ENCODE measurements at places on chromosomes 16 and 17. TPM values are rescaled to one million over a fixed set of nuclear protein-coding genes. Genes with fewer than 3 reads are reported as not detected.

Gene KRT33B
- total RNA-seq = not detected

Gene PYY
- total RNA-seq = not detected

Gene ALDH3A1
- total RNA-seq = not detected

Gene SULT1A3
- 19.1 TPM for total RNA-seq

Gene TNFSF13
- total RNA-seq = 3.5 TPM

Gene TMC6
- total RNA-seq = 240 TPM

Gene JUP
- total RNA-seq = 1.3 TPM

Gene MYH11
- total RNA-seq = not detected

Gene CRHR1
- not detected for total RNA-seq

Gene NPTX1
- total RNA-seq = 5.2 TPM

Gene KRTAP2-2
- total RNA-seq = not detected

Gene CCR7
- 367 TPM for total RNA-seq

DNA sequence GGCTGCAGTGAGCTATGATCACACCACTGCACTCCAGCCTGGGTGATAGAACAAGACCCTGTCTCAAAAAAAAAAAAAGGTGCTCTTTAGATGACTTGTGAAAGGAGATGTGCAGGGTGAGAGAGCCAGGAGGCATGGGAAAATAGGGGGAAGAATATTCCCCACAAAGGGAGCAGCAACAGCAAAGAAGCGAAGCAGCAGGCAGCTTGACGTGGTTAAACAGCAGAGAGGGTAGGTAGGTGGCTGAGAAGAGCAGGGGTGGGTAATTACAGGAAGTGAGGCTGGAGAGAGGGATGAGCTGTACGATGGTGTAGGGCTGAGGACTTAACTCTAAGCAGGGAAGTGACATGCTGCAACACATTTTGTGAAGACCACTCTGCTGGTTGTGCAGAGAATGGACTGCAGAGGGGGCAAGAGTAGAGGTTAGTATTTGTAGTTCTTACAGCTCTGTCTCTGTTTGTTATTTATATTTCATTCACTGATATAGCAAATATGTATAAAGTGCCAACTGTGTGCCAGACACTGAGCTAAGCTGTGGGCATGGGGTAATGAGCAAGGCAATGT lies 1.6 kb downstream of the HEATR3 start:
- peak; percentile 23 for DNase-seq

- DNase-seq = no peak
Observed at GRCh38 chr16:71426069-71426879, 15.6 kb downstream of the TLE7 start.

- DNase-seq = no peak
Observed at GRCh38 chr16:17017442-17017841, 453.3 kb downstream of the XYLT1 start.

DNA sequence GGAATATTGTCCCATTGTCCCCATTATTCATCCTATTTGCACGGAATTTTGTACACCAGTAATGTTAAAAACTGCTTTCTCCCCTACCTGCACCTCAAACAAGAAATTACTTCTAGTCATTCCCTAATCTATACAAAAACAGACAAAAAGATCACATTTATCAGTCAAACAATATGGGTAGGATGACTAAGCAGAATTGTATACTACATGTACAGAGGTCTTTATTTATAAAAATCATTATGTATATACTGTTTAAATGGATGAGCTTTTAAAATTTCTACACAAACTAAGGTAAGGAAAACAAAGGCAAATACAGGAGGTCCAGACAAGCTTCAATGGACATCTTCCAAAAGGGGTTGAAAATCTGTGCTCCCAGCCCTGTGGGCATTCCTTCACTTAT lies 137.7 kb downstream of the CEP112 start:
- DNase-seq = no peak

DNA sequence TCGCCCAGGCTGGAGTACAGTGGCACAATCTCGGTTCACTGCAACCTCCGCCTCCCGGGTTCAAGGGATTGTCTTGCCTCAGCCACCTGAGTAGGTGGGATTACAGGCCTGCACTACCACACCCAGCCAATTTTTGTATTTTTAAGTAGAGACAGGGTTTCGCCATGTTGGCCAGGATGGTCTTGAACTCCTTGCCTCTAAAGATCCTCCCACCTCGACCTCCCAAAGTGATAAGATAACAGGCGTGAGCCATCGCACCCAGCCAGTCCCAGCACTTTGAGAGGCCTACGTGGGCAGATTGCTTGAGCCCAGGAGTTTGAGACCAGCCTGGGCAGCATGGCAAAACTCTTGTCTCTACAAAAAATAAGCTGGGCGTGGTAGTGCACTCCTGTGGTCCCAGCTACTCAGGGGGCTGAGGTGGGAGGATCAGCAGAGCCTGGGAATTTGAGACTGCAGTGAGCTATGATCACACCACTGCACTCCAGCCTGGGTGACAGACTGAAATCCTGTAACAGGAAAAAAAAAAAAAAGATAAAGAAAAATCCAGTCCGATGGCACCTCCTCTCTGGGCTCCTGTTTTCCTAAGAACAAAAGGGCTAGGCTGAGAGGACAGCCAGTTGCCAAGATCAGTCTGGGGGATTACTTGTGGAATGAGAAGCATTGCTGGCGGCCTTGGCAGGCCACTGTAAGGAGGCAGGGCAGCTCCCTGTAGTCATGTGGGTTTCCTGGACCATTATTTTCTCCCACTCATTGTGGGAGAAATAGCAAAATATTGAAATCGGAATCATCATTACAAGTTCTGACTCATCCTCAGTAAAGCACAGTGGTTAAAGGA lies 3.0 kb upstream of the PIPOX start:
- no peak for DNase-seq

- DNase-seq = no peak
Observed at GRCh38 chr16:2866431-2866830, 8.5 kb upstream of the PRSS22 start.

GRCh38 chr17:20925091-20925490 lies 117.7 kb downstream of the USP22 start:
- DNase-seq = no peak

- DNase-seq = no peak
Observed at GRCh38 chr17:82213251-82214011, 789 bp upstream of the CCDC57 start.

- no peak for DNase-seq
Observed at GRCh38 chr16:13471036-13471435, 448.9 kb upstream of the ERCC4 start.

GRCh38 chr16:77327717-77328116 lies 107.1 kb downstream of the ADAMTS18 start:
- no peak for DNase-seq

DNA sequence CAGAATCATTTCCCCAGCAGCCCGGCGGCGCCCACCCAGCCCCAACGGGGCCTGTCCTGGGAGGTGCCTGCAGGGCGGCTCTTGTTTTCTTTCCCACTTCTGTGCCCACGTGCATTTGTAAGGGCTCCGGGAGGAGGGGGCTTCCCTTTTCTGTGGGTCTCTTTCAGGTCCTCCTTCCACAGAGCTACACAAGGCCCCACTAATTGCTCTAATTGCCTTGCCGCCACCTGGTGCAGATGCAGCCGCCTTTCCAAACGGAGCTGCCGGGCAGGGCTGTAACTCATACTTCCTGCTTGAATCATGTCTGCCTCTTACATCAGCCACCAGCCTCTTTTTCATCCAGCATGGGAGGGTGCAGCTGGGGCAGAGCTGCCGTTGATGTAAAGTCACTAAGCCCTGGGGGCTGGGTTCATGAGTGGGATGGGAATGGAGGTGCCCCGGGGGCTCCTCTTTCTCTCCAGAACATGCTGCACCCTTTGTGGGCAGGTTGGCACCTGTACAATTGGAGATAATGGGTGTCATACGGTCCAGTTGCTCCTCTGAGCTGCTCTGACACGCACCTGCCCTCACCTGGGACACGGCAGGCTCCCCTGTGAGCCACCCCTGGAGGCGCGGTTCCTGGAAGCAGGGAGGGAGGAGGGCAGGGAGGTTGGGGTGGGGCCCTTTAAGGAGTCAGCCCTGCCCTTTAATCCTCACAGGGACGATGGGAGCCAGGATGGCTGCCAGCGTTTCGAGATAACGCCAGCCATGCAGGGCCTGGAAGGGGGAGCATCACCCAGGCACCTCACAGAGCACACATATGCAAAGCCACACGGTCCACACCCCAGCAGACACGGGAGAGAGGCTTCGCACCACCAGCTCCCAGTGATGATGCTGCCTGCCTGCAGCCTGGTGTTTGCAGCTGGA lies 41.1 kb upstream of the KLHDC4 start:
- peak; percentile 44 for DNase-seq

- no peak for DNase-seq
Observed at GRCh38 chr16:89200850-89201411, 594 bp upstream of the SLC22A31 start.

GRCh38 chr16:21641916-21642315 lies 10.5 kb downstream of the IGSF6 start:
- DNase-seq = no peak

GRCh38 chr17:16952401-16952800 lies 19.5 kb downstream of the TNFRSF13B start:
- DNase-seq = no peak

- DNase-seq = no peak
Observed at GRCh38 chr16:27431773-27432532, 30.0 kb downstream of the IL21R start.

DNA sequence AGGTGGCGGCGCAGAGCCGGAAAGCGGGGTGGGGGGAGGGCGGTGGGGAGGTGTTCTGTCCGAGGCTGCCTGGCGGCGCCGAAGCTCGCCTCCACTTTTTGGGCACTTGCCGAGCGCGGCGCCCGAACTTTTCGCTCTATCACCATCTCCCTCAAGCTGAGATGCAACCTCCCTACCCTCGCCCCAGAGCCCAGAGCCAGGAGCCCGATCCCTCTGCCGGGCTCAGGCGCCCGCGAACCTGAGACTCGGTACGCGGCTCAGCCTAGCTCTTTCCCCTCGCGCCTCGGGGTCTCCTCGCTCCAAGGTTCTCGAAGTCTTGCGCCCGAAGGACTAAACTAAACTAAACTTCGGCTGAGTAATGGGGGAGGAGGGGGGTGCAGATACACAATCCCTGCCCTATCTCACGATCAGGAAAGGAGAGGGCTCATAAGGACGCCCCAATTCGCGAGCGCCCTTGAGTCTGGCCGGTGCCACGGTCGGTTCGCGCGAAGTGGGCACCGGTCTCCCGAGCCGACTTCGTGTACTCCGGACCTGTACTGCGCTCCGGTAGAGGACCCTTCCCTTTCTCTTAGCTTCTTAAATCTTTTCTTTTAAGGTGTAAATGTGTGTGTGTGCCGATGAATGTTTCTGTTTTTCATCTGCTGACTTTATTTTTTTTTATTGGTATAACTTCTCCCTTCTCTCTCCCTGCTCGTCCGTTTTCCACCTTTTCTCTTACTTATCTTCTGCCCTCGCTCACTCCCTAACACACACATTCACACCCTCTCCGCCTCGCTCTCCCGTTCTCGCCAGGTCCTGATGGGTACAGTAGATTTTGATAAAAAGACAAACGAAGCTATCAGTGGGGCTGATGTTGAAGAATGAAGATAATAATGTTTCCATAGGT lies 1.9 kb upstream of the SALL1 start:
- DNase-seq = no peak

DNA sequence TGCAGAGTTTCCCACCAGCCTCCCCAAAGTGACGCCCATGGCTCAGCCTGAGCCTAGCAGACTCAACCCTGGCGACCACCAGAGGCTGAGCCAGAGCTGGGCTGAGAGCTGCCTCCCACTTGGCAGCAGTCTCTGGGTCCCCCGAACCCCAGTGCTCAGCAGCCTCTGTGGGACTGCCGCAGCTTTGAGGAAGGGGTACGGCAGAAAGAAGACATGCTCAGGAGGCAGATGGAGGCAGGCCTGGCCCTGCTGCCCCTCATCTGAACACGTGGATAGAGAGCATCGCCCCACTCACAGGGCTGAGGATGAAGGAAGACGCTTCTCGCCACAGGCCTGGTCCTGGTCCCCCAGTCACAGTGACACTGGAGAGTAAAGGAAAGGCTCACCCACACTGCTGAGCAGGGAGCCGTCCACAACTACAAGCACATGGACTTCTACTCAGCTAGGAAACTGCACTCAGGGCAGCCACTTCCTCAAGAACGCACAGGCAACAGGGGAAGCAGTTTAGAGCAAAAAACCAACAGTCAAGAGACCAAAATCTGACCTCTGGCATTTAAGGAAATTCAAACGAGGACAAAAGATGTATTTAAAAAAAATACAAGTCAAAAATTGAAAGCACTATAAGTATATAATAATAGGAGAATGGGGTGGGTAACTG lies 45.2 kb upstream of the GSG1L start:
- no peak for DNase-seq

GRCh38 chr17:81437191-81437651 lies 42.0 kb downstream of the BAHCC1 start:
- no peak for DNase-seq

GRCh38 chr16:55849536-55849935 lies 16.6 kb upstream of the CES1 start:
- no peak for DNase-seq

- no peak for DNase-seq
Observed at GRCh38 chr16:84680165-84680842, 19.5 kb upstream of the USP10 start.

DNA sequence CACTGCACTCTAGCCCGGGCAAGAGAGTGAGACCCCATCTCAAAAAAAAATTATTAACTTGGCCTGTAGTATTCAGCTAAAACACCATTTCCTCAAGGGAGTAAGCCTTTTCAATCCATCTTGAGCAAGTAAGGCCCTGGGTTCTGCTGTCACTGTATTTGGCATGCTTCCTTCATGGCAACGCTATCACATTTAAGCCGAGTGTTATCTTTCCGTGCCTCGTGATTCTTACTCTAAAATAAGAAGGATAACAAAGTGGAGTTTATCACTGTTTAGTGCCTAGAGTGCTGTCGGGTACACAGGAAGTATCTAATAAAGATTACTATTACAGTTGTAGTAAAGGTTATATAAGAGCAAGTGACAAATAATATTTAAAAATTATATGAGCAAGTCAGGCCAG lies 8.8 kb downstream of the VPS53 start:
- no peak for DNase-seq

DNA sequence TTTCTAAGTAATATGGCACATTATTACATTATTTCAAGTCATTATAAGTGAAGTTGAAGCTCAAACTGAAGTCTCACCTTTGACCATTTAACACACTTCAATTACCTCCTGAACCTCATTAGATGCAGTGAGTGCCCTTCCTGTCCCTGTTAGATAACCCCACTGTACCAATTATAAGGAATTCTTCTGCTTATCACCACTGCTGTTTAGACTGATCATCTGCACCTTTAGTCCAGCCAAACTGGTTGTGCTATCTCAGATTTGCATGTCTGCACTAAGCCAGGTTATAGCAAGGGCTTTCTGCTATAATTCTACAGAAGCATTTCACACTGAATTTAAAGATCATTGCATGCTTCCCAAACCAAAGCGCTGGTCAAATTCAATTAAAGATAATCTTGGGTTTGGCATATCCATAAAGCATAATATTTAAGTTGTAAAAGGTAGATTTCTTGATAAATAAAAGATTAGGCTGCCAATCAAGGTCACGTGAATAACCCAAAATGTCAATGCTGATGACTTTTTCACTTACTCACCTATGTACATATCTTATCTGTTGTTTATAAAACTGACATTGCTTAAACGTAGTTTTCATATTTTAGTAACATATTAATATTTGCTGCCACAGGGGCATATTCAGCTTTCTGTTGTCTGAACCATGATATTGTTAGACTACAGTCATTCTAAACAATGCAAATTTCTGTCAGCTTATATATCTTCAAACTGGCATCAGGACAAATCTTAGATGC lies 11.9 kb downstream of the ITFG1 start:
- no peak for DNase-seq

GRCh38 chr17:38890410-38890746 lies 20.5 kb downstream of the LASP1 start:
- DNase-seq = no peak

Measured in activated T-helper 2 cell treated with anti-CD3 and anti-CD28 coated beads, Interferon-gamma antibody, Interleukin-2, Interleukin-4, amounts not matched to agents 10 μg/mL and 5 μg/mL and 100 μg/mL, durations not matched to agents 14 hours and 24 hours and 36 hours (primary cell).